ELR (cell line): ENCODE measurements at places on chromosomes 7 and 10.
A peak's percentile ranks its signal among the peaks of the same experiment; 100 is the strongest.

GRCh38 chr7:7018290-7018689 is 164.1 kb upstream of the C1GALT1 start:
- DNase-seq: no peak

DNA sequence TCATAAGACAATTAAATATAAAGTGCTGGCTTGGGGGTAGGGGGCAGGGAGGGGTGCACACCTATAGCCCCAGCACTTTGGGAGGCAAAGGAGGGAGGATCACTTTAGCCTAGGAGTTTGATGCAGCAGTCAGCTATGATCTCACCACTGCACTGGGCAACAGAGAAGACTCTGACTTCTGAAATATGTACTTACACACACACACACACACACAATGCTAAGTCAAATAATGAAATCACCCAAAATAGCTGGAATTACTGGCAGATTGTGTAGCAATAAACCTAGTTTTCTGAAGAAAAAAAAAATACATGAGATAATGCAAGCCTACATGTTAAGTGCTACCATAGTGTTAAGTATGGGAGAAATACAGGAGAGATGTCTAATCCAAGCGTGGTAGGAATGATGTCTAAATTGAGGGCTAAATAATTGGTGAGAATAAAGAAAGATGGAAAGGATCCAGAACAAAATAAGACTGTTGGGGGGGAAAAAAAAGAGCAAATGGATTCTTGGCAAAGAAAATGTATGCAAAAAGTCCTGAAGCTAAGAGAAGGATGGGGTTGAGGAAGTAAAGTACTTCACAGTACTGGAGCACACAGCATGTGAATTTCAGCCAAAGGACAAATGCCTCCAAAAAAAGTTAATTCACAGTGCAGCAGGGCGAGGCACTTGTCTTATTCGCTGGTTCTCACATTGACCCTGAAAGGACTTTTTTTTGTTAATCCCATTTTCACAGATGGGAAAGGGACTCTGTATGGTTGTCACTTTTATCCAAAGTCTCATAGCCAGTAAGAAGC is 73.9 kb downstream of the IGF2BP3 start:
- DNase-seq: peak; percentile 32

GRCh38 chr7:155164316-155164715 is 94.2 kb downstream of the HTR5A start:
- no peak for DNase-seq

GRCh38 chr10:86715156-86715795 is 41.1 kb upstream of the BMPR1A start:
- DNase-seq: no peak

DNA sequence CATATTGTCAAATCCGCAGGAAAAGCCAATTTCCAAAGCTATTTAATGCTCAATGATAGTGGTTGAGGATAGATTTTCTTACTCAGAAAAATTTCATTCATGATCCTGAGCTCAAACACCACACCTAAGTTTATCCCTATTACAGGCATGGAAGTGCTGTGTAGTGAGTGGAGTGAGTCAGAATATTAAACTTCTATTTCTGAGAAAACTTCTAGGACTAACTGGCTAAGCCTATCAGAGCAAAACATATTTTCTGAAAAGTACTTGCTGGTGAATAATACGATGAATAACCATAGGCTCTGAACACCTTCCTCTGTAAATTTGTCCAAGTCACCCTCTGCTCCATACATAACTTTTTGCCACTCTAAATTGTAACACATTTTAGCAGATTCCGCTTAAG is 221.5 kb downstream of the SUGCT start:
- DNase-seq: peak; percentile 10

- no peak for DNase-seq
Observed at GRCh38 chr7:133070562-133070961, 11.3 kb downstream of the CHCHD3 start.

DNA sequence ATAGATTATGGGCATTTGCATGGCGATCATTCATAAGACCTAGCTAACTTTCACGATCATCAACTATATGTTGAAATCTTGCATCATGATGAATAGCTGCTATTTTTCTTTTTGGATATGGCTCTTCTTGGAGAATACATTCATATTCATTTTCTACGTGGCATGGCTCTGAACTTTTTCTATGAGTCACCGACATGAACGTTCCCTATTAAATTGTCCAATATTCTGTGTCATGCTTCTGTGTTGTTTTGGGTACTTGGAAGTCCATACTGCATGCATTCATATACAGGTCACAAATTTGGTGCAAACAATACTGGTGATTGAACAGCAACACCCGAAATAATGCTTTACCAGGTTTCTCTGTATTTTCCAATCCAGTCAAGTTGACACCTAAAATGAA is 37.9 kb upstream of the ANKRD1 start:
- DNase-seq: peak; percentile 8

- no peak for DNase-seq
Observed at GRCh38 chr7:133846203-133846945, 280.8 kb upstream of the LRGUK start.

DNA sequence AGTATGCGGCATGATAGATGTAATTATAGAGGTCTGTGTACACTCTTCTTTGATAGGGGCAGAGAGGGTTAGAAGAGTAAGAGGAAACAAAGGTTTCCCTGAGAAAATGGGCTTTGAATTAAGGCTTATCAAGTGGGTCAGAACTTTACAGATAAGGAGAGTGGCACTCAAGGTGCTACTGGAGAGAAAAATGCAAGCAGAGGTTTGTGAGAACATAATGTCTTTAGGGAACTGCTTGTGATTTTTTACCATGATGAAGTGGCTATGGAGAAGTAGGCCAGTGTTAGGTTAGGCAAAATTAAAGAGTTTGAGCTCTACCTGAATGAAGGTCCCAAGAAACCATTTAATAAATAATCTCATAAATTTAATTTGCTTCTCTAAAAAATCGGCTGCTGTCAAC is 14.3 kb downstream of the STARD3NL start:
- DNase-seq: no peak

- no peak for DNase-seq
Observed at GRCh38 chr7:114784177-114784576, 137.7 kb upstream of the MDFIC start.

DNA sequence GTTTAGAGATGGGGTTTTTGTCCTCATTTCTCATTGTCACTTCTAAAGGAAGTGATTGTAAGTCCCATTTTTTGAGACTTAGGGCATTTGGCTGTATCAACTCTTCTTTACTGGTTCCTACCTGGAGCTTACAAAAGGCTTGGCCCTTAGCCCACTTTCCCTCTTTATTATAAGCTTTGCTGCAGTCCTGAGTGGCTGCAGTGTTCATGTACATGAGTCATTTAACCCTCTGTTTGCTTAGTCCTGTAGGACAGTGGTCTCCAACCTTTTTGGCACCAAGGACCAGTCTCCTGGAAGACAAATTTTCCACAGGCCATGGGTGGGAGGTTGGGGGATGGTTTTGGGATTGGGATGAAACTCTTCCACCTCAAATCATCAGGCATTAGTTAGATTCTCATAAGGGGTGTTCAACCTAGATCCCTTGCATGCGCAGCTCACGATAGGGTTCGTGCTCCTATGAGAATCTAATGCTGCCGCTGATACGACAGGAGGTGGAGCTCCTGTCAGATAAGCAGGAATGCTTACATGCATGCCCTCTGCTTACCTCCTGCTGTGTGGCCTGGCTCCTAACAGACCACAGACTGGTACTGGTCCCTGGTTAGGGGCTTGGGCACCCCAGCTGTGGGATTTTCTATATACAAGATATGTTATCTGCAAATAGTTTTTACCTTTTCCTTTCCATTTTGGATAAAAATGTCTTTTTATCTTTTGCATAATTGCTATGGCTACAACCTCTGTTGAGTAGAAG is 99.7 kb downstream of the CCSER2 start:
- peak; percentile 8 for DNase-seq

DNA sequence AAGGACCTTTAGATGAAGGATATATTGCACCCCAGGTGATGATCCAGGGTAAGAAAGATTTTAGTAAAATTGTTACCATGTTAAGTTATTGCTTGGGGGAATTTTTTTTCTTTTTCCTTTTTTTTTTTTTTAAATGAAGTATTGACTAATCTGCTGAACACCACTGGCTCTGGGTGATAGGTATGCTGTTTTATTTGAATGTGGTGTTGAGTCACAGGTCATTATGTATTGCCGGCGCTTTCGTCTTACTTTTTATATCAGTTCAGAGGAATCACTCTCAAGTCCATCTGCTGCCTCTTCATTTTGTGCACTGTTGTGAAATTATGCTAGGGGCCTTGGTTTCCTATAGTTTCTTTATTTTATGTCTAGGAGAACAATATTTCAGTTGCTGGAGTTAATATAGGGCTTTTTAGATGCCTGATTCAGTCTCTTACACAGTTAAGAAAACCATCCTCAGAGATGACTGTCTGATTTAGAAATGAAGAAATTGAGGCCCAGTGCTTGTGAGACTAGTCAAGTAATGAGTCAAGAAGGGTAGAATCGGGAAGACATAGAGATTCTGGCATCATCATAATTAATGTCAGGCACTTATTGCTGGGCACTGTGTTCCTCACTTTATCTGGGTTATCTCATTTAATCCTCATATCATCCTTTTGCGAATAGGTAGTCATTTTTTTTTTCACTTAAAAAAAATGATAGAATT is 38.7 kb downstream of the NRF1 start:
- DNase-seq: peak; percentile 48

DNA sequence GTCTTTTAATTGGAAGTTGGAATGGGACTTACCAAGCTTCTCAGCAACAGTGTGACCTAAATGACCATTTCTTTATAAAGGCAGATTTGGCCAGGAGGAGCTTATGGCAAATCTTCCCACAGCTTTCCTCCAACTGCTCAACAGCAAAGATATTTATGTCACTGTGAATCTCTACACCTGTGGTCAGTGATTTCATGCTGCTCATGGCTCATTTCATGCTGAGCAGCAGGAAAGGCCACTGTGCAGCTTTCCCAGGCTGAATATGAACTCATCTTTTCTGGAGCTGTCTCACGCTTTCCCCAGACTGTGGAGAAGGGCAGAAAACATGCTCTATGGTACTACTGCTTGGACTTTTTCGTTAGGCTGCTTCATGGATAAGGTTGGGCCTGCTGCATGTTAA is 29.8 kb downstream of the CALCR start:
- DNase-seq: no peak

DNA sequence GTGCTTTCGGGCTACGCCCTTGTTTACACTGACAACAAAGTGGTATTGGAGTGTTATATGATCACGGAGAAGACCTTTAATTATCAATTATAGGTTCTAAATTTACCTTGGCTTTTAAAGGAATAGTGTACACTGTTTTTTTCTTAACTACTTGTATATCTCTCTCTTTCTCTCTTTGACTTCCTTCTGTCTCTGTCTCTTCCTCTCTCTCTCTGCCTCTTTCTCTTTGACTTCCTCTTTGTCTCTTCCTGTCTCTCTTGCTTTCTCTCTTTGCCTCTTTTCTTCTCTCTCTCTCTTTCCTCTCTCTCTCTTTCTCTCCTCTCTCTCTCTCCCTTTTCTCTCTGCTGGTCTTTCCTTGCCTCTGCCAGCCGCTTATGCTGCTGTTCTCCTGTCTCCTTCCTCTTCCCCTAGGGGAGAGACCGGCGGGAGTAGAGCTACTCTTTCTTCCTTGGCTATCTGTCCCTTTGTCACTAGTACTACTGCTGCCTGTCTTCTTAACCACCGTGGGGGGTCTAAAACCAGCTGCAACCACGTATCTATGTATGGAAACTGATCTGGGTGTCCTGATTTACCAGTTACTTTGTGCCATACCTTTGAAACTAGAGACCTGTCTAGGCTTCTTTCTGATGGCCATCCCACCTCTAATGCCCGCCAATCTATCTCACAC is 36.9 kb upstream of the GSDME start:
- no peak for DNase-seq

- no peak for DNase-seq
Observed at GRCh38 chr10:11020548-11020942, 2.9 kb downstream of the CELF2 start.

DNA sequence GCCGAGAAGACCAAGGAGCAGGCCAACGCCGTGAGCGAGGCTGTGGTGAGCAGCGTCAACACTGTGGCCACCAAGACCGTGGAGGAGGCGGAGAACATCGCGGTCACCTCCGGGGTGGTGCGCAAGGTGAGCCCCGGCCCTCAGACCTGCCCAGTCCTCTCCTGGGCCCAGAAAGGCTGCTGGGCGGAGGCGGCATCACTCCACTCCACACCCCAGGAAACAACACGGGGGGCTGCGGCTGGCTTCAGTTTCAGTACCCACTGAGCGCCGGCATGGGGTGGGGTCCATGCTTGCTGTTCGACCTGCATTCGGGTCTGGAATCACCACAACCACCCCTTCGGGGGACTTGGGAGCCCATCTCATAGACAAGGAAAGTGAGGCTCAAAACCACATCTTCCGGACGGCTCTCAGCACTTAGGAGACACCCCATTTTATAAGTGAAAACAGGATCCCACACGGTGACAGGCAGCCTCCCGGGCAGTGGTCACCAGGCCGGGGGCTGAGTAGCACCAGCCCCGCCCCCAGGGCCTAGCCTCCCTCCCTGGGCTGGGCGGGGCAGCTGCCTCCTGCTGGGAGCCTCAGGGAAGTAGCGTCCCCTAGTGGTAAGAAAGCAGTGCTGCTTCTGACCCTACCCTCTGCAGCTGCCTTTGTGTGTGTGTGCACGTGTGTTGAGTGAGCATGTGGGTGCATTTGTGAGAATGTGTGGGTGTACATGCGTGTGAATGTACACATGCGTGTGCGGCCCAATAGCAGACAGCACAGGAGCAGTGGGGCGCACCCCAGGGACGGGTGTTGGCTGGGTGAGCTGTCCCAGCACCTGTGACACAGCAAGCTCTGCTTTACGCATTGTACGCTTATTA is 1.8 kb downstream of the SNCG start:
- DNase-seq: peak; percentile 85

DNA sequence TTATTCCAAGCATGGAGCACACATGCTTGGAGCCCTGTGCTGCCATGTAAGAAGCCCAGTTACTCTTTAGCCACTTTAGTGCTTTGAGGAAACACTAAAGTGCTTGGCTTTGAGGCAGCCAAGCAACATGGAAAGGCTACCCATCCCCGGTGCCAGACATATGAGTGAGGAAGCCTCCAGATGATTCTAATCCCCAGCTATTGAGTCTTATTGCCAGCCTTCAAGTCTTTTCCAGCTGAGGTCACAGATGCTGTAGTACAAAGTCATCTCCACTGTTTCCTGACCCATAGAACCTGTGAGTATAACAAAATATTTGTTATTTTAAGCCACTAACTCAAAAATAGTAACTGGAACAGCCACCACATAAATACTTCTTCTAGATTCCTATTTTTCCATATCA is 91.4 kb upstream of the CYP26C1 start:
- peak; percentile 45 for DNase-seq

GRCh38 chr10:94617389-94617944 is 66.1 kb upstream of the CYP2C18 start:
- no peak for DNase-seq

DNA sequence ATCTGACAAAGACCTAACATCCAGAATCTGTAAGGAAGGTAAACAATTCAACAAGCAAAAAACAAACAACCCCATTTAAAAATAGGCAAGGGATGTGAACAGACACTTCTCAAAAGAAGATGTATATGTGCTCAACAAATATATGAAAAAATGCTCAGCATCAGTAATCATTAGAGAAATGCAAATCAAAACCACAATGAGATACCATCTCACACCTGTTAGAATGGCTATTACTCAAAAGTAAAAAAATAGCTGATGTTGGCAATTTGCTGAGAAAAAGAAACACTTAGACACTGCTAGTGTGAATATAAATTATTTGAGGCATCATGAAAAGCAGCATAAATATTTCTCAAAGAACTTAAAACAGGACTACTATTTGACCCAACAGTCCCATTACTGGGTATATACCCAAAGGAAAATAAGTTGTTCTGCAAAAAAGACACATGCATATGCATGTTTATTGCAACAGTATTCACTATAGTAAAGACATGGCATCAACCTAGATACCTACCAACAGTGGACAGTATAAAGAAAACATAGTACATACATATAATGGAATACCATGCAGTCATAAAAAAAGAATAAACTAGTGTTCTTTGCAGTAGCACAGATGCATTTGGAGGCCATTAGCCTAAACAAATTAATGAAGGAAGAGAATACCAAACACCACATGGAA is 980.1 kb downstream of the KCNMA1 start:
- DNase-seq: no peak
